Mammary epithelial cell (primary cell): ENCODE measurements at places on chromosomes 6 and 20. TPM values are rescaled to one million over a fixed set of nuclear protein-coding genes. Genes with fewer than 3 reads are reported as not detected.

DNA sequence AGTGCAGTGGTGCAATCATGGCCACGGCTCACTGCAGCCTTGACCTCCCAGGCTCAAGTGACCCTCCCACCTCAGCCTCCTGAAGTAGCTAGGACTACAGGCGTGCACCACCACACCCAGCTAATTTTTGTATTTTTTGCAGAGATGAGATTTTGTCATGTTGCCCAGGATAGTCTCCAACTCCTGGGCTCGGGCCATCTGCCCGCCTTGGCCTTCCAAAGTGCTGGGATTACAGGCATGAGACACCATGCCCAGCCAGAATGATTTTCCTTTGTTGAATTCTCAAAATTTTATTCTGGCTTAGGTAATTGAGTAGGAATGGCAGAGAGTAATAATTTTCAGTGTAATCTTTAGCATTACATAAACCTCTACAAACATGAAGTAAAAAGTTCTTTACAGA is 37.1 kb downstream of the SLC16A10 start:
- no peak for DNase-seq

DNA sequence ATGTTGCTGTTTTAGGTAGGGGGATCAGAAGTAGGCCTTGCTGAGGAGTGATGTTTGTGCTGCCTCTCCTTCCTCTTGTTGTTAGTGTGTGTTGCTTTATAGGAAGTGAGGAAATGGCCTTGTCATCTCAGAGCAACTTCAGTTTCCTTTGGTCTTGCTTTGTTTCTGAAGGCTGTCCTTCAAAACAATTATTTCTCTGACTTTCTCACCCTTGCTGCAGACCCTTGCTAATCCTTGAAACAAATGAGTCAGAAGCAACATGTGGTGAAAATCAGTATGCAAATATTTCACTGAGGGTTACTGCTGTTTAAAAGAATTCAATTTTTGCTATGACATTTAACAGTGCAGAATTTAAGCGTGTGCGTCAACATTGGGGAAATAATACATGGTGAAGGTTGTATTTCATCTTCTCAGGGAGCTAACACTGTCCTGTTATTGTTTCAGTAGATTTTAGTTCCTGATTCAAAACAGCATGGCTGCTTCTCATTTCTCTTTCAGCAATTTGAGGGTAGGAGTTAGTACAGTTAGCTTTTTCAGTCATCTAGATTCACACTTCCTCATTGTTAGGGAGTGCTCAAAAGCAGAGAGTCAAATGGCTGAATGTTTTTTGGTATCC is 13.8 kb downstream of the RNF144B start:
- no peak for DNase-seq

The BPIFB1 gene
- not detected for polyA plus RNA-seq

DNA sequence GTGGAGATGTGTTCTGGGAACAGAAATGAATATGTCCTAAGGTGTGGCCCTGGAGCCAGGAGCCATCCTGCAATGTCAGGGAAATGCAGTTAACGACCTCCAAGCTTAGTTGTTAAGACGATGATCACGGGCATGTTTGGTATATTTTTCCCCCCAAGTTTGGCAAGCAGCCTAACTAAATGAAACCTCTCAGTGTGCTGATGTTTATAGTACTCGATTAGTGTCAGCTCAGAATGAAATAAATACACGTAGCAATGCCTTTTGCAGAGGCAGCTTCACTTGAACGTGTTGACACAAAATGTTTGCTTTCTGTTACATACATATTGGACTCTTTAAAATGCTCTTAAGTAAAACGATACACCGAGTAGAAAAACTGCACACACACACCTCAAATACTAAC is 76.2 kb upstream of the OLIG3 start:
- no peak for DNase-seq

- DNase-seq = no peak
Observed at GRCh38 chr6:44787254-44787834, 399.8 kb downstream of the CDC5L start.

The HLA-DRB5 gene
- 0.06 TPM for polyA plus RNA-seq

The KDM1B gene
- 14.3 TPM for polyA plus RNA-seq

- no peak for DNase-seq
Observed at GRCh38 chr6:79625746-79626145, 5.4 kb upstream of the SH3BGRL2 start.

DNA sequence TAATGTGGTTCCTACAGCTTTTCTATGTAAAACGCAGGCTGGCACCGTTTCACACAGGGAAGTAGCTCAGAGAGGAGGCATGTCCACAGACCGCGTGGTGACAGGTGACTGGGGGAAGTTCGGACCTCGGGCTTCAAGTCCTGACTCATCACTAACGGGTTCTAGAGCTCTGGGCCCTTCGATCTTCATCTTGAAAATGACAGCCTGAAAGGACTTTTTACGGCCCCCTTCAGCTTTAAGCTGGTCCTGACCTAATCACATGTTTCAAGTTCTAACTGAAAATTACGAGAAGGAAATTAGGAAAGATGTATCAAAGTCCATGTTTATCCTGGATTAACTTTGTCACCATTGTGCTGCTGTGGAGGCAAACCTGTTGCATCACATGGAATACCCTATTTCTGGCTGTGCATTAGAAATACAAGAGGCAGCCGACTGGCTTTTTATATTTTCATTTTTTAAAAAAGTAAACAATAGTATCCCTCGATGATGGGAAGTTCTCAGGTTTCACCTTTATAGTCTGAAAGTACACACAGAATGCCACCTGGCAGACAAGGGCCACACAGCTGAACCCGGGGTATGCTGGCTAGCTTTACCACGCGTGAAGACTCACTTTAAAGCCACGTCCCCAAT is 2.0 kb downstream of the MAN1A1 start:
- no peak for DNase-seq

DNA sequence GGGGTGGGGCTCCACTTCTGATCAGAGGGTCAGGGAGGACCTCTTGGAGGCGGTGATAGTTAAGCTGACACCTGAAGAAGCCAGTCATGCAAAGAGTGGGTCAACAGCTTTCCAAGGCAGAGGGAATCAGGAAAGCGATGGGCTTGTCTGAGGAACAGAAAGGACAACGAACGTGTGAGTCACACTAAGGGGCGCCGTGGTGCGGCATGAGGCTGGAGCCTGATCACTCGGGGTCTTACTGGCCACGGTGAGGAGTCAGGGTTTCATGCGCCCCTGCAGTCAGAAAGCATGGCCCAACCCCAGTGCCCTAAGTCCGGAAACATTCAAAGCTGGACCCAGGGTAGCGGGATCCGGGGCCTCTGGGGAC is 50.6 kb upstream of the SLC32A1 start:
- no peak for DNase-seq

DNA sequence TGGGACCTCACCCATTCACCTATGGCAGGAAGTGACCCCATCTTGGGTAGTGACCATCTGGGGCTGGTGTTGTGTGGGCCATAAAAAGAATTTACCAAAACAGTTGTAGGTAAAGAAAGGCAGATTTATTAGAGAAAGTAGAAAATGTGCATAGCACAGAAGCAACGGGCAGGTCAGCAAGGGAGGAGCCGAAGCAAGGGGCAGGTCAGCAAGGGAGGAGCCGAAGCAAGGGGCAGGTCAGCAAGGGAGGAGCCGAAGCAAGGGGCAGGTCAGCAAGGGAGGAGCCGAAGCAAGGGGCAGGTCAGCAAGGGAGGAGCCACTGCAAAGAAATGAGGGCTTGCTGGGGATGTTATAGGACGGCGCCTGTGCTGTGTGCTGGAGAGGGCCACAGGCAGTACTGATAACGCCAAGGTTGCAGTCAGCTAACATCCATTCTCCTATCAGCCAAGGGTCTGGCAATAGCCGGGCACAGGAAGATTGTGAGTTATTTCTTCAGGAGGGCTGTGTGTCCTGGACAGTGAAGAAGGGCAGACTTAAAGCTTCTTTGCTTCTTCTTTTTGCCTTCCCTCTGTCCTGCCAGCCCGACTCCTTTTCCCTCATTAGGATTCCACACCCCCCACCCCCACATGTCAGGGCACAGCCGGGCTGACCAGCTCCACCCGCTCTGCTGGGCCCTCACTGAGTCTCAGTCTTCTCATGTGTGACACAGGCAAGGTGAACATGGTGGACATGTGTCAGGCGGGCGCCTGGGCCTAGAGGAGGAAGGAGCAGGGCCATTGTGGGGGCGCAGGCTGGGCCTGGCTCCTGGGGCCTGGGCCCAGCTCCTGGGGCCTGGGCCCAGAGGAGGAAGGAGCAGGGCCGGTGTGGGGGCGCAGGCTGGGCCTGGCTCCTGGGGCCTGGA is 31.6 kb upstream of the CHRNA4 start:
- DNase-seq = no peak

The GSTA2 gene
- polyA plus RNA-seq = not detected

- DNase-seq = no peak
Observed at GRCh38 chr20:53345536-53346334, 247.9 kb downstream of the ZNF217 start.

GRCh38 chr6:21079468-21080048 is 514.0 kb upstream of the SOX4 start:
- DNase-seq = no peak

DNA sequence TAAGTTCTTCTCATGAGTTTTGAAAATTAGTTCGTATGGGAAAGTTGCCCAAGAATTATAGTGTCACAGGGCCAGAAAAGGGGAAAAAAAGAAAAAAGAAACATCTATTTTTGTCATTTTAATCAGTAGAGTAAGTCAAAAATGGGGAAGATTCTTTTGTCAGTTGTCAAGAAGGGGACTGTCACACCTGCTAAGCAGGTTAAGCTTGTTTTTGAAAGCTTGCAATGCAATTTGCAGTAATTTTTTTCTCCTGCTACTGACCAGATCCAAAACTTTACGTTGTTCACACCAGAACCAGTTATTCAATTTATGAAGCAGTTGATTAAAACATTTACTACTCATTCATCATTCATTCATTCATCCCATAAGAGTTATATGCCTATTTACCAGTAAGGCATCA is 171.4 kb downstream of the SOX4 start:
- no peak for DNase-seq

GRCh38 chr6:157575436-157576145 is 194.6 kb downstream of the ZDHHC14 start:
- no peak for DNase-seq

GRCh38 chr6:84665401-84665800 is 99.0 kb downstream of the TBX18 start:
- DNase-seq = no peak

DNA sequence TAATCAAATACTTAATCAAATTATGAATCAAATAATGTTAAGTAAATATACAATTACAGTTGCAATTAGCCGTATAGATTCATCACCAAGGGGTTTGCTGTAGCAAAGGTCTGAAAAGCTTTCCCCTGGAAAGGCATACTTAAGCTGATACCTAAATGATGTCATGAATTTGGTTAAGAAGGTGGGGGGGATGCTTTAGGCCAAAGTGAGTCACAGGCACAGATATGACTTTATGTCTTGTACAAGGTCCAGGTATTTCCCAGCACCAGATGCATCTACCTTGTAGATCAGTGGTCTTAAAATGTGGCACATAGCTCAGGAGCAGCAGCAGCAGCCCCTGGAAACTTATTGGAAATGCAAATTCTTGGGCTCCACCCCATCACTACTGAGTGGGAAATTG is 557.3 kb upstream of the CDH4 start:
- DNase-seq = peak; percentile 67

DNA sequence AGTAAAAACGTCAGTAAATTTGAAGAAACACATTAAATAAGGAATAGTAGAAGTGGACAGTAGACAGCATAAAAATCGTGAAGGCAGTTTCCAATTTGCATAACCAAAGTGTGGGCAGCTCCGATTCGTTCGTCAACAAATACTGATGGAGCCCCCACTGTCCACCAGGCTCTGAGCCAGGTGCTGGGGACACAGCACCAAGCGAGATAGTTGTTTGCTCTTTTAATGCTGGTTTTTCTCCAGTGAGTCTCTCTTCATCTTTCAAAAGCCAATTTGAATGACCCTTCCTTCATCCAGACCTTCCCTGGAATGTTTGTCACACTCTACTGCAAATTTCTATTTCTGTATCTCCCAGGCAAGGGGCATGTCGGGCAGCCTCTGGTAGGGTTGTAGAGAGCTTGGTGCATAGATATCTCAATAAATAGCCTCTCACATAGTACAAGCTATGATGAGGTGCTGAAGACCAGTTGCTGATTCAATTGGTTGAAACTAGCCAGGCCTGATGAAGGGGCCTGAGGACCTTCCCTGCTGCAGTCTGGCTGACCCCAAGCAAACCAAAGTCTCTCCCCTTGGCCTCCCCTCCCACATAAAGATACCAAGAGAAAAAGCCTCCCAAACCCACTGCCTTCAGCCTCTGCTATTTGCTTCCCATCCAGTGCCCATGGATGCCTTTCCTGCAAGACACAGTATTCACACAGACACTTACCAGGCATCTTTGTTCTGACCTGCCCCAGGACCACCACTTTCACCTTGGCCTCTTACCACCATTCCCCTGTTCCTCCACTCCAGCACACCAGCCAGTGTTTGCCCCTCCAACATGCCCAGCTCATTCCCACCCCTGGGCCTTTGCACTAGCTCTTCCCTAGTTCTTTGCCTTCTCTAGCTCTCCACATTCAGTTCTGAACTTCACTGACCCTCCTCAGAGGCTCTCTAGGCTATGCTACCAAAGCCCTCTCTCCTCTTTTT is 125.2 kb downstream of the CEBPB start:
- no peak for DNase-seq

GRCh38 chr20:3398681-3399252 is 8.7 kb downstream of the DNAAF9 start:
- no peak for DNase-seq
